Stimulated activated CD8-positive, alpha-beta memory T cell treated with anti-CD3 and anti-CD28 coated beads, Interleukin-7, amount 100 ng/mL, for 4 hours (primary cell): ENCODE measurements at places on chromosomes 3 and 15.

- no peak for DNase-seq
These were observed 53.0 kb upstream of the CORO2B start for GRCh38 chr15:68525815-68526214.

- no peak for DNase-seq
These were observed 684.1 kb downstream of the NTRK3 start for GRCh38 chr15:87572381-87572910.

- DNase-seq = no peak
These were observed 113.0 kb upstream of the ETV5 start for GRCh38 chr3:186221760-186222378.

GRCh38 chr15:60392601-60392985 is 5.2 kb downstream of the ANXA2 start:
- no peak for DNase-seq

DNA sequence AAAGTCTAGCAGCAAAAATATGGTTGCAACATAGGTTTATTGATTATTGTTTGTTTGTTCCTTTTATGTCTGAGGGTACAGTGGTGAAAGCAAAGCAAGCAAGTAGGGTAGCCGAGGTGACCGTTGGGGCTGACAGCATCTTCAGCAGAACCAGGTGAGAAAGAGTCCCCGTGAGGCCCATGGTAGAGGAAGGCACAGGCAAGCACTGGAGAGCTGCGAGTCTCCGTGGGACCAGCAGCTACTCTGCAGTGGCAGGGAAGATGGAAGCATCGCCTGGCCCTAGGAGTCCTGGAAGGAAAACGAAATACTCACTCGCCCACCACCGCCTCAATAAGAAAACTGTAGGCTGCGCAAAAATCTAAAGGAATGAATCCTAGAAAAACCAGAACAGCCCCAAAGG is 25.3 kb upstream of the GABRA5 start:
- DNase-seq = no peak

DNA sequence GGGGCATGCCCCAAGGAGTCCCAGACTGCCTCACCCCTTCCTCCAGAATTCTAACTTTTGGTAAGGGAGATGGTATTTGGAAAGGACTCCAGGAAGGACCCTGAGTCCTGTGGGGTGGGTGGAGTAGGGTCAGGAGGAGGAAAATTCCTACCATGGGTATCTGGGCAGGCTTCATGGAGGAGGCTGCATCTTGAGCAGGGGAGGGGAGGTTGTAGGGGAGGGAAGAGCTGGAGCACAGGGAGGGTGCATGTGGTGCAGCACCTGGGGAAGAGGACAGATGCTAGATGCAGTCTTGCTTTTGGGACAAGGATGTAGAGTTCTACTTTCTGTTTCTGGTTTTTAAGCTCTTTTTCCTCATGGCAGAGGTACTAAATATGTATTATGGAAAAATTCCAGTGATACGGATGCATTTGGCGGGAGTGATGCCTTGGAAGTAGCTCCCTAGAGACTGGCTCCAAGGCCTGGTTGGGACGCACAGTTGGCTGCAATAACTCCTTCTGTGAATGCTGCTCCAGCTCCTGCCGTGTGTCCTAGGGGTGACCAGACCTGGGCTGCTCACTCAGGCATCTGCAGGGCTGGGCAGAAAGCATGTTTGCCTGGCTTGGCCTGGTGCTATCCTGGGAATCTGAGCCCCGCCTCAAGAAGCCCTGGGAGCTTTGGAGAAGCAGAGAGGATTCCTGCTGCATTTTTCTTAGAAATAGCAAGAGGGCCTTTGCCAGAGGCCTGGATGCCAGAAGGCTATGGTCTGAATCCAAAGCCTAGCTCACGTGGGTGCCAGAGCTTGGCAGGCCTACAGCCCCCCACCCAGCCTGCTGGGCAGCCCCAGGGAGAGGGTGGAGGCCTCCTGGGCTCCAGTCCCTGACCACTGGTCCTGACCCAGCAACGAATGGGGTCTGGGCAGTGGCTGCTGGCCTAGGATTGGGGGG is 10.1 kb downstream of the SEMA3F start:
- DNase-seq = no peak
